ENCODE measurements at places on chromosomes 7 and 10. TPM values are rescaled to one million over a fixed set of nuclear protein-coding genes. Genes with fewer than 3 reads are reported as not detected.

DNA sequence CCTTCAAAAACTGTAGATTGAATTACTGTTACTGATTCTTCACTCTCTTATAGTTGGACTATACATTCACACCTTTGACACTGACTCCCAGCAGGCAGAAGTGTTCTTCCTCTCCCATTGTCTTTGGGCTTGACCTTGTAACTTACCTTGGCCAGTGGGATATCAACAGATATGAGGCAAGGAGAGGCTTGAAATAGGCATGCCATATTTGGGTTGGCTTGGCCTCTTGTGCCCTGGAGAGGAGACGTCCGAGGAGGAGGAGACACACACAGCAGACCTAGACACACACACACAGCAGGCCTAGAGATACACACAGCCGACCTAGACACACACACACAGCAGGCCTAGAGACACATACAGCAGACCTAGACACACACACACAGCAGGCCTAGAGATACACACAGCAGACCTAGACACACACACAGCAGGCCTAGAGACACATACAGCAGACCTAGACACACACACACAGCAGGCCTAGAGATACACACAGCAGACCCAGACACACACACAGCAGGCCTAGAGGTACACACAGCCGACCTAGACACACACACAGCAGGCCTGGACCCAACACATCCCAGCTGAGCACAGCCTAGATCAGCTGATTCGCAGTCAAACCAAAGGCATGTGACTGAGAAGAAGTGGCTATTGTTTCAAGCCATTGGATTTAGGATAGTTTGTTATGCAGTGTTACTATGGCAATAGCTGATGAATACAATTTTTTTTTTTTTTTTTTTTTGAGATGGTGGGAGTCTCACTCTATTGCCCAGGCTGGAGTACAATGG lies 12.5 kb upstream of the GNA12 start:
- no peak for DNase-seq

- no peak for DNase-seq
Observed at GRCh38 chr10:8305876-8306652, 251.6 kb downstream of the GATA3 start.

GRCh38 chr10:116716381-116716780 lies 26.0 kb downstream of the HSPA12A start:
- DNase-seq, result no peak

CALML3 gene
- 0.08 TPM for total RNA-seq

MXI1 gene
- 154 TPM for total RNA-seq

ZPBP gene
- not detected for total RNA-seq

ANKRD61 gene
- not detected for total RNA-seq

- DNase-seq, result no peak
Observed at GRCh38 chr10:117427356-117427755, 52.1 kb upstream of the PDZD8 start.

DNA sequence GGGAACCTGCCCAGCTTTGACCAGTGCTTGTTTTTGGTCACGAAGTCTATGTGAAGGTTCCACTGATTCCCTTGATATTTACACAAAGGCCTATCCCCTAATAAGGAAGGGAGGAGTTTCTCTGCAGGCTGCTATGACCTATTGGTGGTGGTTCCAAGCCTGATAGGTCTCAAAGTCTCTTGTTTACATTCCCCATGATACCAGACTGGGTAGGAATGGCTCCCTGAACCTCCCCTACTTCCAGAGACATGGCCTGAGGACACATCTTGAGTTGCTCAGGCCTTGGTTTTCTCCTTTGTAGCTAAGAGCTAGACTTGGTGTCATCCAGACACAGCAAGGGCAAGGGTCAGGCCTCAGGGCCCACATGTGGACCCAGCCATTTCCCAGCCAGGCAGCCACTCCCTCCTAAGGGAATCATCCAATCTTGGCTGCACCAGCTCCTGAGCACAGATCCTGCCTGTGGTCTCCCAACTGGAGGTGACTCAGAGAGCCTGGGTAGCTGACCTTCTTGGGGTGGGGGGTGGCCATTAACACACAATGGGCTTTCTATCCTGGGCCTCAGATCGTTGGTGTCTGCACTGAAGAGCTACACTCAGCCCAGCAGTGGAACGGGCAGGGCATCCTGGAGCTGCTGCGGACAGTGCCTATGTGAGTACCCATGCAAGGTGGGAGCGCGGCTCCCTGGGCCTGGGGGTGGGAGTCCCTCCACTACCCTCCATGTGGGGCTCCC lies 51.0 kb upstream of the TRIM8 start:
- no peak for DNase-seq

DNAH11 gene
- total RNA-seq, result 0.15 TPM

GRCh38 chr10:63083904-63084689 lies 49.0 kb upstream of the NRBF2 start:
- DNase-seq, result peak; percentile 34

SPDYE2 gene
- total RNA-seq, result not detected

TCAF2 gene
- 0.89 TPM for total RNA-seq

ZNF438 gene
- total RNA-seq, result 6.5 TPM

GRCh38 chr7:128855559-128855958 lies 7.1 kb upstream of the ATP6V1F start:
- no peak for DNase-seq

DNA sequence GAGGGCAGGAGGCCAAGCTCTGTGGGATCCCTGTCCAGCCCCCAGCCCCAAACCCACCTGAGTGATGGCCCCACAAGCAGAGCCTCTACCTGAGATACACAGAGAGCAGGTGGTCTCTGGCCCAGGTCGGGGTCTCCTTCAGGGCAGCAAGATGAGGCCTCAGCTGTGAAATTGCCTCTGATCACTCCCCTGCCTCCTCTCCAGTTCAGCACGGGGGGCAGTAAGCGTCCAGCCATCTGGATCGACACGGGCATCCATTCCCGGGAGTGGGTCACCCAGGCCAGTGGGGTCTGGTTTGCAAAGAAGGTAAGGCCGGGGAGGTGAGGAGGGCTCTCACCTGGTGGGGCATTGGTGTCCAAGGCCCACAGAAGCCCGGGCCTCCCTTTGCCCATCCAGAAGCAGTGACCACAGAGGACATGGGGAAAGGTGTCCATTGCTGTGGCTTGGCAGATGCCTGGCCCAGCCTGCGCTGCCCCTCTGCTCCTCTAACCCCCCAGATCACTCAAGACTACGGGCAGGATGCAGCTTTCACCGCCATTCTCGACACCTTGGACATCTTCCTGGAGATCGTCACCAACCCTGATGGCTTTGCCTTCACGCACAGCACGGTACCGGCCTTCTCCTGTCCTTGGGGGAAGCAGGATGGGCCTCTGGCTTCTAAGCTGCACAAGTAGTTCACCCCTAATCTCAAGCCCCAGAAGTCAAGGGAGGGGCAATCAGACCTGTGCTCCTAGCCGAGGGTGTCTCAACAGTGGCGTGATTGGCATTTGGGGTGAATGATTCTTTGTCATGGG lies 3.1 kb downstream of the CPA1 start:
- no peak for DNase-seq

PTPRN2 gene
- 40.7 TPM for total RNA-seq

- DNase-seq, result no peak
Observed at GRCh38 chr7:27922907-27923641, 183.1 kb downstream of the TAX1BP1 start.

MICU1 gene
- 48.9 TPM for total RNA-seq

DNA sequence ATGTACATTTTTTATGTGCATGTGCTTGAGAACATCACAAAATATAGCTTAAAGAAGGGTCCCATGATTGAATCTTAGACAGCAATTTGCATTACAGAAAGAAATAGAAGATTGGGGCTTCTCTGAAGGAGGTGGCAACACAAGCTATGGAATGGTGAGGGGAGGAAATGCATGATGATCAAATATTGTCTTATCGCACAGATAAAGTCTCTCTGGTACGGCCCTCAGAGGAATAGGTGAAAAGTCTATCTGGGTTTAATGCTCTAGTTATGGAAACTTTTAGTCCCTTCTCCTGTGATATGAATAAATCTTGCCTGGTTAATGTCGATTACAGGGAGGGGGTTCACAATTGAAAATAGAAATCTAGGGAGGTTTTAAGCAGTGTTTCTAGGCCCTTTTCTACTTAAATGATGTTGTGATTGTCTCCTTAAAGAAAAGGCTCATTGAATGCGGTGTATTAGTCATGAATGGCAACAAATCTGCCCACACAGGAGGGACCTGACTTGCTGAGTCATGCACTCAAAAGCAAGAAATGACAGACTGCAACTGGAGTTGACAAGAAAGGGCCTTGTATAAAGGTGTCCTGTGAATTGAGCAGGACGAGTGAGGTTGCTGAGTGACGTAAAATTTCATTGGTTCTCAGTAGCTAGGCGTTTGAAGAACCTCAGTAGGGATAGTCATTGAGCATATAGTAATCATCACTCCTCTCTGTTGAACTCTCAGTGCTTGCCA lies 133.4 kb upstream of the CSTF2T start:
- DNase-seq, result no peak

CALHM1 gene
- total RNA-seq, result not detected

- peak; percentile 7 for DNase-seq
Observed at GRCh38 chr7:44286182-44286617, 39.2 kb downstream of the CAMK2B start.

DNA sequence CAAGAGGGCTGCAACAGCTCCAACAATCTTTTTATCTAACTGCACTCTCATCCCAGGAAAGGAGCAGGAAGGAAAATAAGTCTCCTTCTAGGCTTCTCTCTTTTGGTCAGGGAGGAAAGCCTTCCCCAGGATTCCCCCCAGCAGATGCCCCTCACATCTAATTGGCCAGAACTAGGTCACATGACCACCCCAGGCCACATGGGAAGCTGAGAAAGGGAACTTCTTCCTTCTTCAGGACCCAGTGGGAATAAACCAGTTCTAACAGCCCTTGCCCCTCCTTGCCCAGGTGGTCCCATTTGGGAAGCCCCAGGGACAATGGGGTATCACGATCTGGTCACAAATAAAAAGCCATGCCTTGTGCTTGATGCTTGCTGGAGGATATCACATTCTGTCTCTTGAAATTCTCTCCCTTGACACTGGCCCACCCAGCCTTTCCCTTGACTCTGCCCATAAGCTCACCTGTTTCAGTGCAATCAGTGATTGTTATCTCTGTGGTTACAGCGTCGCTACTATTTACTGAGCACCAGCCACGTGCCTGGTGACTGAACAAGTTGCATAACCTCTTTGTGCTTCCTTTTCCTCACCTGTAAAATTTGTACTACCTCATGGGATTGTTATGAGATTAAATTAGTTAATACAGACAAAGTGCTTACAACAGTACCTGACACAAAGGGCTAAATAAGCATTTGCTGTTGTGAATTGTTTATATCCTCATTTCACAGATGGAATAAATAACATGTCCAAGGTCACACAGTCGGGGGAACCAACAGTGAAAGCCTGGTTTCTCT lies 9.0 kb upstream of the TACR2 start:
- DNase-seq, result peak; percentile 76

EPHB6 gene
- total RNA-seq, result 1.2 TPM

C10orf88 gene
- 7.1 TPM for total RNA-seq

- no peak for DNase-seq
Observed at GRCh38 chr10:1392127-1392526, 335.9 kb downstream of the WDR37 start.

MMRN2 gene
- 6.0 TPM for total RNA-seq

Measured in left colon (tissue), 2 donors.